ENCODE measurements at places on chromosomes 12 and 14. TPM values are rescaled to one million over a fixed set of nuclear protein-coding genes. Genes with fewer than 3 reads are reported as not detected.

DNA sequence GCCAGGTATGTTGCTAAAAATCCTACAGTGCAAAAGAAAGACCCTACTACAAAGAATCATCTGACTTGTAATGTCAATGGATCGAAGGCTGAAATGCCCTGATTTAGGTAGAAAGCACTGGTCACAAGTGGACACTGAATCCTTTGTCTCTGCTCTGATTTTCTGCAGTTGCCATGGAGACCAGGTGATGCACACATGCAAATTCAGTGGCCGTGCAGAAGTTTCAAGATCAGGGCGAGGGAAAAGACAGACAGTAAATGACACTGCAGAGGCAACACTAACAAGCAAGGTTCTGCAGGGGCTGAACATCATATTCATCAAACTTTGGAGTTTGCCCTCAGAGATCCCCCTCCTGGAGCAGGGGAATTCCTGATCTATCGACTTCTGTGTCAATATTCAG lies 370.3 kb upstream of the TMEM132C start:
- no peak for DNase-seq

- no peak for DNase-seq
Measured at GRCh38 chr12:130457215-130457614, 119.5 kb downstream of the PIWIL1 start.

- DNase-seq = no peak
Measured at GRCh38 chr12:112936264-112936663, 2.0 kb upstream of the OAS3 start.

DNA sequence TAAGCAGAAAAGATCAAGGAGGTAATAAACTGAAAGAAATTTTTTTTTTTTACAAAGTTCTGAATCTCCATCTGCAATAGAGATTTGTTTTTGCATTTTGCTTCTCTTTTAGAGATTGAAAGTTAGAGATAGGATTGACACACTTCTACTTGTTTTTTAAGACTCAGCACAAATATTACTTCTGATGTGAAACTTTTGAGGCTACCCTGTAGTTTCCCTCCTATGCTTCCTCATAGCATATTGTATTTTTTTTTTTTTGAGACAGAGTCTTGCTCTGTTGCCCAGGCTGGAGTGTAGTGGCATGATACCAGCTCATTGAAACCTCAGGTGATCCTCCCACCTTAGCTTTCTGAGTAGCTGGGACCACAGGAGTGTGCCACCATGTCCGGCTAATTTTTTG lies 32.1 kb upstream of the SGPP1 start:
- DNase-seq = no peak

KRT73 gene
- not detected for total RNA-seq

AQP6 gene
- 0.39 TPM for total RNA-seq
